ENCODE measurements at places on chromosomes 7 and 10. TPM values are rescaled to one million over a fixed set of nuclear protein-coding genes. Genes with fewer than 3 reads are reported as not detected.

DNA sequence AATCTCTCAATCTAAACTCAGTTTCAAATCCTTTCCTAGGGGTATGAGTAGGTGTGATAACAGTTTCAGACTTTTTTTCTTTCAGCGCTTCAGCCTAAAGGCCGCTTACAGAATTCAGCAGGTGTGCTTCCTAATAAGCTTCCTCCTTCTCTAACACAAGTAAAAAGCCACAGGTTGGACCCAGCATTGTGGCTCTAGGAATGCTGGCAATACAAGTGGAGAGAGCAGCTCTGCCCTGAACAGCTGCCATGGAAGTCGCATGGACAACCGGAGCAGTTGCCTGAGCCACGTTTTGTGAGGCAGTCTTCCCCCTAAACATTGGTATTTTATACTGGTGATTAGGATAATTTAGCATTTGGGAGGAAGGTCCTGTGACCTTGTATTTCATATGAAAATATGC is 83.5 kb downstream of the ST7 start:
- no peak for DNase-seq

DNA sequence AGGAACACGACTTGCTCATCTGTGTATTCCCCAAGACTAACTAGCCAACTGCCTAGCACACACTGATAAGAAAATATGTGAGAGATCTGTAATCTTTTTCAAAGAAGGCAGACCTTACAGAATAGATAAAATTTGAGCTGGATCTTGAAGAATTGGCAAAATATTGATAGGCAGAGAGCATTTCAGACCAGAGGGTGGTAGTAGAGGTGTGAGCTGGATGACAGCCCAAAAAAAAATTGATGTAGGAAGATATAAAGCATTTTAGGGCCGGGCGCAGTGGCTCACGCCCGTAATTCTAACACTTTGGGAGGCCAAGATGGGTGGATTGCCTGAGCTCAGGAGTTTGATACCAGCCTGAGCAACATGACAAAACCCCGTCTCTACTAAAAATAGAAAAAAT is 1.2 kb upstream of the ZNF746 start:
- DNase-seq = no peak

DNA sequence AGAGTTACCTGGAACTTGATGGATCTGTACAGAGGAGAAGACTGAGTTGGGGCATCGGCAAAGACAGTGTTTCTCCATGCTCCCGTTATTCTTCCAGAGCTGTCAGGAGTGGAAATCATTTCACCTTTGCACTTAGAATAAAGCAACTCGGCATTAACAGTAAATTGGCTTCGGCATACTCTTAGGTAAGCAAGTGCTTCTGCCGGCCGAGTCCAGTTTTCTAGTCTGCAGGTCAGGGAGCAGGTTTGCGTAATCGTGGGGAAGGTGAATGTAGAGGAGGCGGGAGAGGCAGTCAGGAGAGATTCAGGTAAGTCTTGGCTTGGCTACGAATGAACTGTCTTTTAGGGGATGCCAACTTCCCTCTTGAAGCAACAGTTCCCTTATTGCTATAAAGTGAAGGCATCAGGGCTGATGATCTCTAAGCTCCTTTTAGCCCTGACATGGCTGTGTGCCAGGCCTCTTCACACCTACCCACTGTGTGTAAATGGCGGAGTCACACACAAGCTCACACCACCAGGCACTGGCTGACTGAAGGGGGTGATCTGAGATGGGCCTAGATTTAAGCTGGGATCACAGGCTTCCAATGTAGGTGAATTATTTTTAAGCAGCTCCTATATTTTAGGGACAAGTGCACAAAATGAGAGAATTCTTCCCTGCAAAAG is 127.1 kb downstream of the GATA3 start:
- no peak for DNase-seq

DNA sequence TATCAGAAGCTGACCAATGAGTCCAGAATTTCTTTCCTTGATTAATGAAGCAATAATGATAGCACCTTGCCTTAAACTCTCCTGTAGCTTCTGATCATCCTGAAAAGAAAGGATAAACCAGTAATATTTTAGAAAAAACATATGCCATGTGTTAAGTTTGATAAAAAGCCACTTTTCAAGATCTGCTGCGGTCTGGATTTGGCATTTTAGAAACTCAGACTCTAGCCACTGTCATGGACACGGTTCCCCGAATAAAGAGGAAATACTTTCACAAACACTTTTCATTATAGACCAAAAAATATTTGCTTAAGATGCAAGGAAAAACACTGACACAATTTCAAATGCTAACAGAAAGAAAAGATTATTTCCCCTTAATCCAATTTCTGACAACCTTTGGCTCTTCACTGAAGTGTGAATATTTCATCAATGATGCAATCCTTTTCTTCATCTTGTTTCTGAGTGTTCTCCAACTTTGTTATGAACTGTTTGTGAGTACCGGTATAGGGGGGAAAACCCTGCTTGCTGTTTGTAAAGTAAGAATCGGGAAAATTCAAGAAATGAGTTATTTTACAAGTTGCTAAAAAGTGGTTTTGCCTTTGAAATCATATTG is 329.5 kb downstream of the CRPPA start:
- DNase-seq = no peak

HMX2 gene
- total RNA-seq = not detected

- peak; percentile 31 for DNase-seq
Observed at GRCh38 chr10:30591249-30591670, 38.3 kb downstream of the LYZL2 start.

- DNase-seq = peak; percentile 86
Observed at GRCh38 chr7:138752518-138753149, 45.2 kb upstream of the TMEM213 start.

- DNase-seq = no peak
Observed at GRCh38 chr7:6398943-6399342, 48.8 kb downstream of the DAGLB start.

DNA sequence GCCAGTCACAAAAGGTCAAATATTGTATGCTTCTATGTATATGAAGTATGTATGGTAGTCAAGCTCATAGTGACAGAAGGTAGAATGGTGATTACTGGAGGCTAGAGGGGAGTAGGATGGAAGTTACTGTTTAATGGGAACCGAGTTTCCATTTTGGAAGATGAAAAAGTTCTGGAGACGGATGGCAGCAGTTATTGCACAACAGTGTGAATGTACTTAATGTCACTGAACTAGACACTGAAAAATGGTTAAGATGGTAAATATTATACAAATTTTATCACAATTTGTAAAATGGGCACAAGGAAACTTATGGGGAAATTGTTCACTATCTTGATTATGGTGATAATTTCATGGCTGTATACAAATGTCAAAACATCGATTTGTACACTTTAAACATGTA is 284.6 kb downstream of the GFRA1 start:
- DNase-seq = no peak

TMEM178B gene
- total RNA-seq = 3.7 TPM

DNA sequence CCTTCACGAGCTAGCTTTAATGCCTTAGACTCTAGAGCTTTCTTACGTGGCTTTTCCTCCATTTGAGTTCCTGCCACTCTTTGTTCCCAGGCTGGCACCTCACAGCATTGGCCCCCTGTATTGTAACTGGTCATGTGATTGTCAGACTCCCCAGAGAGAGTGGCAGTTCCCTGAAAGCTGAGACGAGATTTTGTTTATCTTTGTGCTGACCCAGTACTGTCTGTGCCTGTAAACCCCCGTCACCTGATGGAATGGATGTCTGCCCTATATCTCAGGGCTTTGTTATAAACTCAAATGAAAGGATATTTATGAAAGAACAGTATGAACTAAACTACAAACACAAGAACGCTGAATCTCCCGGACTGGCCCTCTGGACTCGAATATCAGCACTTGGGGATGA is 13.0 kb downstream of the NOBOX start:
- no peak for DNase-seq

GRCh38 chr7:95139922-95140321 is 184.4 kb downstream of the PON1 start:
- DNase-seq = no peak

DNA sequence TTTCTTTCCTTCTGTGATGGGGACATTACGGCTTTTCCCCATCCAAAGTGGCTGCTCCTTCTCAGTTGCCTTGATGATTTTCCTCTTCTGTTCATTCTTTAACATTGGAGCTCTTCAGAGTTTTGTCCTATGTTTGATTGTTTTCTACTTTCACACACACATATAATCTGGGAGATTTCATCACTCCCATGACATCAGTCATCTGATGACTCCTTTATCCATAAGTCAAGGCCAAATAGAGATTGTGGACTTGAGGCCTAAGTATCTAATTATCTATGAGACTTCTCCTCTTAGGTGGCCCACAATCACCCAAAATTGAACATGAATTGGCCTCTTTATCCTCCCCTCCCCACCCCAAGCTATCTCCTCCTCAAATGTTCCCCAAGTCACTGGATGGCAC is 5.3 kb upstream of the COL1A2 start:
- no peak for DNase-seq

GRCh38 chr10:62025134-62025794 is 123.8 kb downstream of the ARID5B start:
- no peak for DNase-seq

DNA sequence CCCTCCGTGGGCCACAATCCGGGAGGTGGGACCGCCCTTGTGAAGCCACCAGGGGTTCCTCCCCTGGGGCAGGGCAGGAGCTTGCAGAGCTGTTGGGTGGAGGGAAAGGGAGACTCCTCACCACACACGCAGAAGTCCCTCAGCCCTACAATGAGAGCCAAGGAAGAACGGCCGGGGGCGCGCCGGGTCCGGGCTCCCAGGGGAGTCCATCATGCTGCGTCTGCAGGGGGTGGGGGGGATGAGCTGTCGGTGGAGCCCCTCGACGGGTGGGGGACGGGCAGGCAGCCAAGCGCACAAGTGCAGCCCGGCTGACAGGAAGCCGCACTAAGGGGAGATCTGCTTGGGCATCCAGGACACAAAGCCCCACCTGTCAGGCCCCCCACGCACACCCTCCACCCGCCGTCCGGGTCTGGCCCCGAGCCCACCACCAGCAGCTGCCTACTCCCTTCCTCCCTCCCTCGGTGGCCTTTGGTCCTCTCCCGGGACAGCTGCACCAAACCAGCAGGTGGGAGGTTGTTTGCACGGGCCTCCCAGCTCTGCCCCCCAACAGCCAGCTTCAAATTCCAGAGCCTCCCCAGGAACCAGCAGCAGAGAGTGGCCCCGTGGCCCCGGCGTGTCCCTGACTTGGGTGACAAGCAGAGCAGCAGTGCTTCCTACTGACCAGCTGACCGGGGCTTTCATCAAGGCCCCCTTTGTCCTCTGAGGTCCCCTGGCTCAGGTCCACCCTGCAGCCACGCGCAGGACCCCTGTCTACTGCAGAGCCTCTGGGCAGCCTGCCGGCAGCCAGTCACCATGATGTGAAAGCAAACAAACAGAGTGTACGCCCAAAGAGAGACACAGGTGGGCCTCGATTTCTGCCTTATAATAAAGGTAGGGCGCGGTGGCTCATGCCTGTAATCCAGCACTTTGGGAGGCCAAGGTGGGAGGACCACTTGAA is 50.3 kb downstream of the HIP1 start:
- DNase-seq = no peak

GRCh38 chr10:45420453-45421192 is 46.6 kb downstream of the ALOX5 start:
- peak; percentile 65 for DNase-seq

- DNase-seq = no peak
Observed at GRCh38 chr10:99966306-99966705, 43.4 kb downstream of the DNMBP start.

SP4 gene
- 22.8 TPM for total RNA-seq

DNA sequence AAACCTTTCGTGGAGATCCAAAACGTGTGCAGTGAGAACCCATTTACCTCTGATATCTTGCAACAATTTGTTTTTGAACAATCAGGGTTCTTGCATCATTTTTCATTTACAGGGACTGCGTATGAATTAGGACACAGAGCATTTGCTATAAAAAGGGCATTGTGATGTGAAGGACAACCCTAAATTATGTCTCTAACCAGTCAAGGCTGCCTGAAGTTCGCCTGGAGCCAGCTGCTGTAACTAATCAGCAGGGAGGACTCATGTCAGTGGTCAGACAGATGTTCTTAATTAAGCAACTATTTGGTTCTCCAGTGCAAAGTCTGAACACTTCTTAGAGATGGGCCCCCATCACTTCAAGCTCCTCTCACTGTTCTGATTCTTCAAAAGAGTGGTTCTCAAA is 674.8 kb downstream of the KCNMA1 start:
- no peak for DNase-seq

GRCh38 chr10:117444497-117445040 is 69.3 kb upstream of the PDZD8 start:
- DNase-seq = no peak

DNA sequence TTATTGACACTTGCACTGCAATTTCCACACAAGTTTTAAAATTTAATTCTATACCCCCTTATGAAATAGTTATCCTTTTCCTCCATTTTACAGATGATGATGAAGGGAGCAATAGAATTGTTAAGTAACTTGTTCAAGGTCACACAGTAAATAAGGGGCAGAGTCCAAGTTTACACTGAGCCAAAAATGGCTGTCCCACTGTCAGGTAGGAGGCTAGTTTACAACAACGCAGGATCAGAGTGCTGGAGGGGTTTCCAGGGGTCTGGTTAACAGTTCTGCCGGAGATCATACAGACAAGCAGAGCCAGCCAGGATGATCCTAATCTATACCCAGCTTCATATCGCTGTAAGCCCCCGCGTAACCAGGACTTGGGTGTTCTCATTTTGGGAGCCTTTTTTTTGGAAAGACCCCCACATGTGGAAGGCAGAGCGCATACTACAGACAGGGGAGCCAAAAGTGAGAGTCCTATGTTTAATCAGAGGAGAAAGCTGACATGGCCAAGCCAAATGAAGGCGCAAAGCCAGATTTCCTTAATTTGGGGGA is 524 bp upstream of the UNC5B start:
- no peak for DNase-seq

CTAGE8 gene
- 1.3 TPM for total RNA-seq

DNA sequence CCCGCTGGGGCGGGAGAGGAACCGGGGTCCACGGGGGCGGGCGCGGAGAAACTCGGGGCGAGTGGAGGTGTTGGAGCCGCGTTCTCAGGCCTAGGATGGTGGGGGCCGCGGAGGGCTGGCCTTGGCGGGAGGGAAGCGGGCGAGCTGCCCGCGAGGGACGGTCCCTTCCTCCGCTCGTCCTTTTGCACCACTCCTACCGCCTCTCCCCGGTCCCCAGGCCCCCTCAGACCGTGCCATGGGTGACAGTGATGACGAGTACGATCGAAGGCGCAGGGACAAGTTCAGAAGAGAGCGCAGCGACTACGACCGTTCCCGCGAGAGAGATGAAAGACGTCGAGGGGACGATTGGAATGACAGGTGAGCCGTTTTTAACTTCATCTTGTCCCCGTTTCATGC is 451 bp downstream of the SRRT start:
- DNase-seq = peak; percentile 30

FAM25A gene
- total RNA-seq = not detected

GRCh38 chr7:100513212-100513810 is 25.7 kb upstream of the AGFG2 start:
- no peak for DNase-seq

GRCh38 chr10:92826061-92826460 is 22.3 kb upstream of the EXOC6 start:
- no peak for DNase-seq

RNLS gene
- total RNA-seq = 2.5 TPM

DNA sequence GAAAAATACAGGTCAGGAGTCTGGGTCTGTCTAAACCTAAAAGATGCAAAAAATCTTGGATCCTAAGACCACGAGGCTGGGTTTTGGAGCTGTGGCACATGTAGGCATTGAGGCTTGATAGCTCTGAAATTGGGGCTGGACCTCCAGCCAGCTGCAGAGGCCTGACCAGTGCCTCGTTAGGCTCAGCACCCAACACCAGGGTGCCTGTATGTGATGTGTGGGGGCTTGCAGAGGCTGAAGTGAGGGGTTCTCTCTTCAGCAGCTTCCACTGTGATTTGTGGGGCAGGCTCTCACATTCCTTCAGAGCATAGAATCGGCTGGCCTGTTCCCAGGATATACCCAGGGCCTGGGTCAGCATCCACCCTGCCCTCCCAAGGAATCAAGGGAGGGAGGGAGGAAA is 247.8 kb downstream of the BUB3 start:
- DNase-seq = no peak

Data from activated T-helper 1 cell treated with anti-CD3 and anti-CD28 coated beads, Interleukin-12 subunit alpha, Interleukin-12 subunit beta, Interleukin-2, Interleukin-4 antibody, amounts not matched to agents 30 ng/mL and 10 ng/mL and 1 ng/mL, durations not matched to agents 14 hours and 24 hours and 36 hours (primary cell).